ENCODE measurements at places on chromosomes 6 and 20.

DNA sequence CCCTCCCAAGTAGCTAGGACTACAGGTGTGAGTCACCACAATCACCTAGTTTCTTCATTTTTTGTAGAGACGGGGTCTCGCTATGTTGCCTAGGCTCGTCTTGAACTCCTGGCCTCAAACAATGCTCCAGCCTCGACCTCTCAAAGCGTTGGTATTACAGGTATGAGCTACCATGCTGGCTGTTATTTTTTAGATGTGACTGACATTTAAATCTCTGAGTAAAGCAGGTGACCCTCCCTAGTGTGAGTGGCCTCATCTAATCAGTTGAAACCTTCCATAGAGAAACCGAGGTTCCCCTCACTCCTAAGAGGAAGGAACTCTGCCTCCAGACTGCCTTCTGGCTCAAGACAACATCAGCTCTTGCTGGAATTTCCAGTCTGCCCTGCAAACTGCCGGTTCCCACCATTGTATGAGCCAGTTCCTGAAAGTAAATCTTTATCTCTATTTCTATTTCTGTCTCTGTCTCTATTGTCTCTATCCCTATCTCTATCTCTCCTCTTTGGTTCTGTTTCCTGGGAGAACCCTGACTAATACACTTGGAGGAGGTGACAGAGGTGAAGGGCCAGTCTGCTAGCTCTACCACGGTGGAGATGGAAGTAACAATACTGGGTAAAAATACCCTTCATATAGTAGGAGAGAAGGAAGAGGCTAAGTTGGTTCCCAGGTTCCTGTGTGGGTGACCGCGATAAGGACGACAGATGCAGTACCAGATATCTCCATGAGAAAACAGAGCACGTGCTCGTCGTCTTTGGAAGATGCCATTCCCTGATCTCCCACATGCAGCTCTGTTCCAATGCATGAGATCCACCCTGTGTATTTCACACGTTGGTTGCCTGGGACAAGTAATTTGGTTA, 81.0 kb downstream of the MYB start:
- H3K27ac ChIP-seq, result no peak overlapping the region
- no peak for DNase-seq
- H3K4me3 ChIP-seq, result no peak overlapping the region
- no peaks in the 10 kb centered on the region for H3K27me3 ChIP-seq
- no peaks in the 10 kb centered on the region for H3K4me1 ChIP-seq
- no peaks in the 10 kb centered on the region for H3K36me3 ChIP-seq

DNA sequence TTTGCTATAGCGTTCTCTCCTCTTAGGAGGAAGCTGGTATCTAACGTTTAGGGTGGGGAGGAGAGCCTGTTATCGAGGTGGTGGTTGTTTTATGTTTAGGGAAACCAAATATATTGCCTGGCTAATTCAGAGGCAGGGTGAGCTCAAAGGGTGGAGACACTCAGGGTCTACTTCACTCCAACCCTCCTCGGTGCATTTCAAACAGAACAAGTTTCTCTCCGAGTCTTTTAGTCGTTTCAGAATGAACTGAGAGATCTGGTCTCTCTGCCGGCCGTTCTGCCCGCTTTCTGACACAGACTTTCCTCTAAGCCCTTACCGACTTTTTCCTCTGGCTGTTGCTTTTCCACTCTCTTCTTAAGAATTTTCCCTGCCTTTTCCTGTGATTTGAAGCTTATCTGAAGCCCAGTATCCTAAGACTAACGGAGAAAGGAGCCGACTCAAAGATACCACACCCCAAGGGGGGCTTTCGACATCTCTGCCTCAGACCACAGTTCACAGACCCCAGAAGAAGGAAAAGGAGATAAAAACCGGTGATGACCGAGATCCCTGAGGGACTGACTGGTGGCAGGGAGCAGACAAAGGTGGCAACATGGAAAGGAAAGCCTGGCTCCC, 865 bp downstream of the STK38 start:
- peak overlapping the region; percentile 98 for H3K27ac ChIP-seq
- H3K4me3 ChIP-seq, result peak overlapping the region; percentile 90
- peak; percentile 36 for DNase-seq
- H3K4me1 ChIP-seq, result peaks cover 47% of the 10 kb centered on the region
- H3K27me3 ChIP-seq, result peaks cover 7% of the 10 kb centered on the region
- peaks cover 35% of the 10 kb centered on the region for H3K36me3 ChIP-seq

DNA sequence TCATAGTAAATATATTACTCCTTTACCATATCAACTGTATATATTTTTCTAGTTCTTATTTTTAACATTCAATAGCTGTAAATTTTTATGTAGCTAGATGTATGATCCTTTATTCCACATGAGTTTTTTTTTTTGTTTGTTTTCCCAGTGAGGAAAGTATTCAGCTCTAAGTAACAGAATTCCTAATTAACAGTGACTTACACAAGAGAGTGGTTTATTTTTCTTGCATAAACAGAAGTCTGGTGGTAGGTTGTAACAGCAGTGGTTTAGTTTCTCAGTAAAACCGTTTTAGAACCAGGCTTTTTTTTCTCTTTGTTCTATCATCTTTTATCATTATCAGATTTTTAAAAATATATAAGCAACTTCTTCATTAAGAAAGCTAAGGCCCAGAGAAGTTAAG, 116.9 kb upstream of the FLRT3 start:
- H3K4me3 ChIP-seq, result no peak overlapping the region
- no peaks in the 10 kb centered on the region for H3K4me1 ChIP-seq
- no peak overlapping the region for H3K27ac ChIP-seq
- DNase-seq, result no peak
- H3K27me3 ChIP-seq, result no peaks in the 10 kb centered on the region

- H3K36me3 ChIP-seq, result no peaks in the 10 kb centered on the region
- no peaks in the 10 kb centered on the region for H3K4me1 ChIP-seq
- H3K4me3 ChIP-seq, result no peak overlapping the region
- H3K27ac ChIP-seq, result no peak overlapping the region
- DNase-seq, result no peak
- no peaks in the 10 kb centered on the region for H3K27me3 ChIP-seq
Measured at GRCh38 chr6:1820714-1821113, 211.0 kb downstream of the FOXC1 start.

DNA sequence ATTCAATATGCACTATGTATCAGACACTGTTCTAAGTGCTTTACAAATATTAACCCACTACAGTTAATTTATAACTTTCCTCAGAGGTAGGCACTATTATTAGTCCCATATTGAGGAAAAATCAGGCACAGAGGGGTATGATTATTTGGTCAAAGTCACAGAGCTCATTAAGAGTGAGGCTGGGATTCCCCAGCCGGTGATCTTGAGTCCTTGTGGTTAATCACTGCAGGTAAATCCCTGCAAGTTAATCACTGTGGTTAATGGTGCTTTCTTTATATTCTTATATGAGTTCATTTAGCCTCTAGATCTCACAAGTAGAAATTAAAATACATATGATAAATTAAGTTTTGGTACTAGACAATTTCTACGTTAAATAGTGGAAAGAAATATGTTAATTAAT, 9.2 kb downstream of the CRYBG1 start:
- no peak for DNase-seq
- H3K36me3 ChIP-seq, result no peaks in the 10 kb centered on the region
- H3K4me1 ChIP-seq, result peaks cover 5% of the 10 kb centered on the region
- no peak overlapping the region for H3K27ac ChIP-seq
- peaks cover 7% of the 10 kb centered on the region for H3K27me3 ChIP-seq

Data from activated naive CD4-positive, alpha-beta T cell treated with anti-CD3 and anti-CD28 coated beads, Interleukin-2, amount 10 ng/mL, durations not matched to agents 7 days and 5 days (primary cell).